GM23338 (cell line): ENCODE measurements at places on chromosomes 7 and 10. TPM values are rescaled to one million over a fixed set of nuclear protein-coding genes. Genes with fewer than 3 reads are reported as not detected.

DNA sequence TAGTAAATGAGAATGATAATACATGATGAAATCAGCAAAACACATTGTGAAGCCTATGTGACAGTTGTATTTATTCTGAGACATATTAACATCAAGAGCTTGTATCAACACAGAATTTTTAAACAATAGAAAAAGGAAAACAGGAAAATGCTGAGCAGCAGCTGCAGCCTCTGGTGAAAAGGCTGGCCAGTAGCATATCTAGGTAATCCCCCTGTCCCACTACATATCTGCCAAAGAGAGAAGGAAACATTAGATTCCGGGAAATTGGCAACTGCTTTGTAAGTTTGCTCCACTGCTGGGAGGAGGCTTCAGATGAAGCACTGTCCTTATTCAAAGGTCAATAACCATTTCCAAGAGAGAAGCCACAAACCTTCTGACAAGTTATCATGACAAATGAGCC, 89.4 kb downstream of the RALA start:
- no peak overlapping the region for H3K27ac ChIP-seq
- peaks cover 5% of the 10 kb centered on the region; the same call in 1 of the 2 replicates for H3K36me3 ChIP-seq
- H3K4me1 ChIP-seq, result 0 out of 2 replicates have a peak, but pooled peaks cover 9% of the 10 kb centered on the region
- H3K4me3 ChIP-seq, result no peak overlapping the region

Gene ELAPOR2
- total RNA-seq, result 27.1 and 42.9 TPM in 2 replicates

Gene C10orf67
- total RNA-seq, result not detected in 2 replicates

- H3K36me3 ChIP-seq, result no peaks in the 10 kb centered on the region
- peak overlapping the region; percentile 87 for H3K4me3 ChIP-seq
- H3K4me1 ChIP-seq, result peaks cover 46% of the 10 kb centered on the region
- H3K27ac ChIP-seq, result peak overlapping the region; percentile 97
- H3K27me3 ChIP-seq, result no peaks in the 10 kb centered on the region
Observed at GRCh38 chr7:39623732-39624441, 515 bp downstream of the RALA start.

GRCh38 chr7:139771001-139771956, 6.5 kb downstream of the HIPK2 start:
- H3K27ac ChIP-seq, result no peak overlapping the region
- H3K4me1 ChIP-seq, result peaks cover 11% of the 10 kb centered on the region
- no peaks in the 10 kb centered on the region; the same call in 1 of the 2 replicates for H3K36me3 ChIP-seq
- peaks cover 5% of the 10 kb centered on the region for H3K27me3 ChIP-seq
- H3K4me3 ChIP-seq, result no peak overlapping the region
